Left colon (tissue), 2 donors: ENCODE measurements at places on chromosomes 13 and 19. TPM values are rescaled to one million over a fixed set of nuclear protein-coding genes. Genes with fewer than 3 reads are reported as not detected.

The UGGT2 gene
- total RNA-seq: 17.2 TPM

The HSH2D gene
- 18.8 TPM for total RNA-seq

The SYCN gene
- not detected for total RNA-seq

GRCh38 chr13:111129465-111130115, 14.5 kb downstream of the ARHGEF7 start:
- no peak for DNase-seq

- no peak for DNase-seq
Observed at GRCh38 chr13:30429721-30430694, 7.7 kb downstream of the UBE2L5 start.

- no peak for DNase-seq
Observed at GRCh38 chr13:114161028-114161556, 18.0 kb upstream of the CFAP97D2 start.

- peak; percentile 96 for DNase-seq
Observed at GRCh38 chr19:8526345-8527091, 12.6 kb upstream of the ZNF414 start.

DNA sequence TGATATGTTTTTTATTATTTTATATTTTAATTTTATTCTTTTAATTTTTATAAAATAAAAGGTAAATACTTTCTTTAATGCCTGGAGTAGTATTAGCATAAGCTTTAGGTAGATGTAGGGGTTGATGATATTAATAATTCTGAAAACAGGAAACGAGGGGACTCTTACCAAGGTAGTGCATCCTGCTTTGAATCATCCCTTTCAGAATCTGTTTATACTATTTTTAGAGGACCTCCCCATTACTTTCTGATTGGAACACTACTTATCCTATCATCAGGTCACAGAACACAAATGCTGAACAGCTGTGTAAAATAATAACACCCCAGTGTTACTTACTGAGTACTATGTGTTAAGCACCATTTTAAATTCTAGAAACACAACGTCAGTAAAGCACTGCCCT, 27.3 kb downstream of the COG6 start:
- no peak for DNase-seq
